ENCODE measurements at places on chromosomes 12 and 14. TPM values are rescaled to one million over a fixed set of nuclear protein-coding genes. Genes with fewer than 3 reads are reported as not detected.

Gene AGAP2
- 0.23 TPM for total RNA-seq

DNA sequence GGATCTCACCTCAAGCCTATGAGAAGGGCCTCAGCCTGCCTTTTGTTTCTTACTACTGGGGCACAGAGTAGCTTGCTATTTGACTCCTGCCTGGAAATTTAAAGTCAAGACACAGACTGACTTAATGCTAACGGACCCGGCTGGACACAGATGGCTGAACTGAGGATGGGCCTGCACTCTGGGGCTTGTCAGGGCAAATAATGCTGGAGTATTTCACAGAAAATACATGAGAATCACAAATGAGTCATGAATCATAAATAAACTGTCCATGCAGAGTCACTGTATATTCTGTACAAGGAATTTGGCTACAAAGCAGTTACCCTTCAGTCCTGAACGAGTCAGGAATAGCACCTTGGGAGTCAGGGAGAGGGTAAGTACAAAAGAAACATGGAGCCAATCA lies 683.2 kb upstream of the FOXG1 start:
- H3K27me3 ChIP-seq: no peaks in the 10 kb centered on the region
- H3K27ac ChIP-seq: peak overlapping the region; percentile 13
- H3K4me3 ChIP-seq: no peak overlapping the region
- peak; percentile 48 for DNase-seq

DNA sequence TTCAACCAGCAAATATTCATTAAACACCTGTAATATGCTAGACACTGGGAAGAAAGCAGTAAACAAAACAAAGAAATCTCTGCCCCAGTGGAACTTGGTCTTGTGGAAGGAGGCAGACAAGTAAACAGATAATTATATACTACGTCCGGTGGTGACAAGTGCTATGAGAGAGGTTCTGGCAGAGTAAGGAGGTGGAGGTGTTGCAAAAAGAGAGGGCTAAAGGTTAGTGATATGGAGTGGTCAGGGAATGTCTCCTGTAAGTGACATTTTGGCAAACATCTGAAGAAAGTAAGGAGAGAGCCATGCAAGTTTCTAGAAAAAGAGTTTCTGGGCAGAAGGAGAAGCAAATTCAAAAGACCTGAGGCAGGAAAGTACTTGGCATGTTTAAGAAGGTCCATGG lies 73.4 kb downstream of the RIC8B start:
- no peak overlapping the region for H3K4me3 ChIP-seq
- H3K27ac ChIP-seq: no peak overlapping the region
- H3K27me3 ChIP-seq: no peaks in the 10 kb centered on the region

GRCh38 chr14:63564318-63564717 lies 21.1 kb upstream of the PPP2R5E start:
- no peaks in the 10 kb centered on the region for H3K27me3 ChIP-seq
- peak overlapping the region; percentile 9 for H3K27ac ChIP-seq
- peaks cover 20% of the 10 kb centered on the region for H3K4me1 ChIP-seq
- no peak overlapping the region for H3K4me3 ChIP-seq
- peak; percentile 48 for DNase-seq

DNA sequence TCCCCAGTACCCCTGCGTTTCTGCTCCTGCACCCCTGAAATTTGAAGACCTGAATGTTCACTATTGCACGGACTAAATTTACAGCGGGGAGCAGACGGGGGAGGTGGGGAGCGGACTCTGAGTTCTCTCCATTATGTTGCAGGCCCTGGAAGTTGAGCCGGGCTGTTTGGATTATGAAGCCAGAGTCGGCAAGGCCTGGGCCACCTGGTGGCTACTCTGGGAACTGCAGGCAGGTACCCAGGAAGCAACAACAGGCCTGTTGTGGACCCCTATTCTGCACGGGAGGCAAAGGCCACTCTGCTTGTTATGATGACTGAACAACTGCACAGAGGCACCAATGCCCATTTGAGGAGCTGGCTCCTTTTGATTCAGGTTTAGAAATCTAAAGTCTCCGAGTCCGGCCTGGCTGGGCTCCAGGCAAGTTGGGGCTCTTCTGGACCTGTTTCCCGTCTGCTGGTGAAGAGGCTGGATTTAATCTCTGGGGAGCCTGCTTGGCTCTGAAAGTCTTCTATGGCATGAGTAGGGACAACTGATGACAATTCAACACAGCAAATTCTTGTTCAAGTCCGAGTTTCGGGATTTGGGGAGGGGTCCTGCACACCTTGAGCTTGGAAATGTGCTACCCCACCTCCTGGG lies 34.1 kb upstream of the FAM181A start:
- no peaks in the 10 kb centered on the region for H3K36me3 ChIP-seq
- DNase-seq: peak; percentile 69

Gene DCAF11
- 68.2 TPM for total RNA-seq

Gene TAOK3
- 15.9 TPM for total RNA-seq

GRCh38 chr12:59742841-59743240 lies 147.0 kb downstream of the SLC16A7 start:
- no peak for DNase-seq
- H3K27ac ChIP-seq: no peak overlapping the region
- no peak overlapping the region for H3K4me3 ChIP-seq
- no peaks in the 10 kb centered on the region for H3K36me3 ChIP-seq
- H3K4me1 ChIP-seq: no peaks in the 10 kb centered on the region

All from PC-3 (cell line).